ENCODE measurements at places on chromosomes 4 and X.
A peak's percentile ranks its signal among the peaks of the same experiment; 100 is the strongest.

DNA sequence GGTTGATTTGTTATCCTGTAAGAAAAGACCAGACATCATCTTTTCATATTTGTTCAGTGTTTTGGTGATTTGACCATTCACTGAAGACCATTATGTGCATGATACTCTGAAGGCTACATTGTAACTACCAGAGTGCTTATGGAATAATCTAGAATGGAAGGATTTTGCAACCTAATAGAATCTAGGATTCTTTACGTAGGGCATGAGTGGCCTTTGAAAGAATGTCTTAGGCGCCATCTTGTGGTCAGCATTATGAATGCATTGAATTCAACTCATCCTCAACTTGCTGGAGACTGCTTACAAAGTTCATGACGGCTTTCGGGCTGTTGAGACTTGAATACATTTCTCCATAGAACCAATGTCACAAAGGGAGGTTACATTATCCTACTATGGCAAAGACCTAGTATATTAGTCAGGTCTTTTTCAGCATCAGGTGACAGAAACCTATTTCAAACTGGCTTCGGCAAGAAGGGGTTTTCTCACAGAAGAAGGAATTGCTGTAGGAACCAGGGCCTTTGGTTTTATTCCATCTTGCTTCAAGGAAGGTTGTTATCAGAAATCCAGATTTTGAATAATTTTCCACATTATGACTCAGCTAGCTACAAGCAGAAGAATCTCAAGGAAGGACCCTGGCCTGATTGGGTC is 104.1 kb downstream of the GPAT3 start:
- no peak for DNase-seq

DNA sequence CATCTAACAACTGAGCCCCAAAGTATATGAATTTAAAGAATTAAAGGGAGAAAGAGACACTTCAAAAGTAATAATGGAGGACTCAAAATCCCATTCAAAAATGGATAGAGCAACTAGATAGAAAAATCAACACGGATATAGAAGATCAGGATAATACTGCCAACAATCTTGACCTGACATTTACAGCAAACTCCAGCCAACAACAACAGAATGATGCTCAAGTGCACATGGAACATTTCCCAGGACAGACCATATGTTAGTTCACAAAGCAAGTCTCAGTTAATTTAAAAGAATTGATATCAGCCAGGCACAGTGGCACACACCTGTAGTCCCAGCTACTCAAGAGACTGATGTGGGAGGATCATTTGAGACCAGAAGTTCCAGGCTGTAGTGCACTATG is 72.0 kb upstream of the SMARCAD1 start:
- DNase-seq: no peak

DNA sequence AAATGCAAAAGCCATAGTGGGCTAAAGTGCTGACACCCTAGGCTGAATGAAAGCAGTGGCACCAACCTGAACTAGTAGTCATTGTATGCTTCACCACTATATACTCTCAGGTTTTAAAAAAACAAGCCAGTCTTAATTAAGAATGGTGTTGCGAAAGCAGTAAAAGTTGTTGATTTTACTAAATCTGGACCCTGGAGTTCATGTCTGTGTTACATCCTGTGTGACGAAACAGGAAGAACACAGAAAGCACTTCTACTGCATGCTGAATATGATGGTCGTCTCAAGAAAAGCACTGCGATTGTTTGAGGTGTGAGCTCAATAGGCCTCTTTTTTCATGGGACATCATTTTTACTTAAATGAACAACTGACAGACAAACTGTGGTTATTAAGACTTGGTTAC is 24.2 kb upstream of the GDPD2 start:
- DNase-seq: no peak

- peak; percentile 58 for DNase-seq
Observed at GRCh38 chr4:94995684-94996394, 238.1 kb downstream of the BMPR1B start.

GRCh38 chr4:2860391-2861348 is 17.0 kb downstream of the ADD1 start:
- no peak for DNase-seq

GRCh38 chrX:153950127-153950526 is 5.7 kb upstream of the RENBP start:
- no peak for DNase-seq

GRCh38 chr4:62058571-62058970 is 858.4 kb downstream of the ADGRL3 start:
- DNase-seq: no peak

DNA sequence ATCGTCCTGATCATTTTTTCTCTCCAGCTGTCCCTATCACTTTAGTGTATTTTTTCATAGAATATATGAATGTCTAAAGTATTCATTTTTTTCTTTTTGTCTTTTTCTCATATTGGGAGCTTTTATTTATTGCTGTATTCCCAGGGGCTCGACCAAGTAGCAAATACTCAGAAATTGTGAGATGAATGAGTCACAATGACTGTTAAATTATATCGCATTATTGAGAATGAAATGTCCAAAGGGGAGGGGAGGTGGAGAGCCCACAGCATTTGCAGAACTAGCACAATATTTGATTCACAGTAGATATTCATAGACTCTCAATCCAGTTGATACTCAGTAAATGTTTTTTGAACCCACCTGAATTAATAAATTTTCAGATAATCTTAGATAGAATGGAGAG is 543.6 kb upstream of the FAM241A start:
- DNase-seq: no peak

DNA sequence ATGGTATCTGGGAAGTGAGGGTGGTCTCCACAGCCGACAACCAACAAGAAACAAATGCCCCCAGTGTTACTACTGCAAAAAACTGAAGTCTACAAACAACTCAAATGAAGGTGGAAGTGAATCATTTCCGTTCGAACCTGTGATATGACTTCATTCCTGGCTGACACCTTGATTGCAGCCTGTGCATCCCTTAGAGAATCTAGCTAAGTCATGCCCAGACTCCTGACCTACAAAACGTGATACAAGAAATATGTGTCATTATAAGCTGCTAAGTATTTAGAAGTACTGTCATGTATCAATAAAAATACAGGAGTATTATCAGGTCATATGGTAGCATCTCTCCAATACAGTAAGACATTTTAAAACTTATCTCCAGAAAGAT is 959.7 kb upstream of the LCORL start:
- no peak for DNase-seq

DNA sequence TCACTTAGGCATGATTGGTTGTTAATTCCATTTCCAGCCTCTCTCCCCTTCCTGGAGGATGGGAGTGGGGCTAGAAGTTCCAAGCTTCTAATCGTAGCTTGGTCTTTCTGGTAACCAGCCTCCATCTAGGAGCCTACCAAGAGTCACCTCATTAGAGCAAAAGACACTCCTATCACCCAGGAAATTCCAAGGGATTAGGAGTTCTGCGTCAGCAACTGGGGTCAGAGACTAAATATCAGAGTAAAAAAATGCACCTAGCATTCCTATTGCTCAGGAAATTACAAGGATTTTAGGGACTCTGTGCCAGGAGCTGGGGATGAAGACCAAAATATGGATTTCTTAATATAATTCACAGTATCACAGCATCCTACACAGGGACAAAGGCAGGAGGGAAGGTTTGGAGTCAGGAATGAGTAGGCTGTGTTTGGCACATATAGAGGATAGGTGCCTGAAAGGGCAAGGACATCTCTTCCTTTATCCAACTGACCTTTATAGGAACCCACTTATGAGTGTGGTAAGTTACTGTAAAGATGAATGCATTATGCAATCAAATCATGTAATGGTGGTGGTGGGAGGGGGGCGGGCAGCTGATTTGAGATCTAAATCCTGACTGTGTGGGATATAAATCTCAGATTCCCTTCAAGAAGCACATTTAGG is 30.5 kb upstream of the LIMCH1 start:
- no peak for DNase-seq

DNA sequence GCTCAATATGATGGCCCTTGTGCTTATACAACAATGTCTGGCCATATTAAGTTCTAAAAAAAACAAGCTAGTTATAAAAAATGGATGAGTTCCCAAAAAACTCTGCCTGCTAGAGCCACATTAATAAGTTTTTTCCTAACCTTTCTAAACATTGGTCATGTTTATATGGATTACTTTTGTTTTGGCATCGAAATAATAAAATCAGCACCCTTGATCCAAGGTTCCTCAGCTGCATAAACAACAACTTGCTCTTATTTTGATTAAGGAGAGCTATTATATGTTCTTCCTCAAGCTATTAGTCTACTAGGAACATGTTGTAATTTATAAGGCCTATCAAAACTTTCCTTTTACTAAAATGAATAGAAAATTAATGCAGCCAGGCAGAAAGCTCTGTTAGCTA is 48.4 kb downstream of the UNC5C start:
- no peak for DNase-seq

- DNase-seq: no peak
Observed at GRCh38 chr4:174450786-174451125, 71.5 kb downstream of the HPGD start.

- DNase-seq: no peak
Observed at GRCh38 chr4:43126595-43126994, 234.1 kb downstream of the GRXCR1 start.

GRCh38 chr4:80173401-80173800 is 23.9 kb upstream of the PRDM8 start:
- DNase-seq: no peak

DNA sequence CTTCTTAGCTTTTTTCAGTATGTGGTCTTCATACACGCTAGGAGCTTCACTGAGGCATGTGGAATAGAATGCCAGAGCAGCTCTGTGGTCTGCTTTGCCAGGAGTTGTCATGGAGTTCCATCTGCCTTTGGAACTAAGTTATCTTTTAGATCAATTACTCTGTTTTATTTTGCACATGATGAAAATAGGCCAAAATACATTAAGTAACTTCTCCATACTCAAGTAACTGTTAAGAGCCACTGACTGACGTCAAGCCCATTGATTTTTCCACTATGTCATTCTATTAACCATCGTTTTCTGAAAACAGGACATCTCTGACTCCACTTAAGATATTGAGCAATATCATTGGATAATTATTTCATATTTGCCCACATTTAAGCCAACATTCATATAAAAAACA is 415.1 kb upstream of the MAD2L1 start:
- DNase-seq: no peak

GRCh38 chrX:39816871-39817731 is 280.7 kb downstream of the BCOR start:
- peak; percentile 47 for DNase-seq

- no peak for DNase-seq
Observed at GRCh38 chr4:173714456-173714855, 184.4 kb upstream of the HAND2 start.

DNA sequence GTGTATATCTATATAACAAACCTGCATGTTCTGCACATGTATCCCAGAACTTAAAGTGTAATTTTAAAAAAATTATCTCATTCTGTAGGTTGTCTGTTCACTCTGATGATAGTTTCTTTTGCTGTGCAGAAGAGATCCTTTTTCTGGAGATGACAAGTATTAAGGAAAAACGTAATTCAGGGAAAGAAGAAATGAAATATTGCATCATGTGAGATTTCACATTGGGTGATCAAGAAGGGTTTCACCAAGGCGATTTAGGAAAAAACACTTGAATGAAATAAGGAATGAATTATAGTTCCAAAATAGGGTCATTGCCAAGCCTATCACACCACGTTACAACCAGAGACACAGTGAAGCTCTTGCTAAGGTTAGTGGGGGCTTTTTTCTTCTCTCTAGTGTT is 227.9 kb downstream of the HNRNPD start:
- DNase-seq: no peak

DNA sequence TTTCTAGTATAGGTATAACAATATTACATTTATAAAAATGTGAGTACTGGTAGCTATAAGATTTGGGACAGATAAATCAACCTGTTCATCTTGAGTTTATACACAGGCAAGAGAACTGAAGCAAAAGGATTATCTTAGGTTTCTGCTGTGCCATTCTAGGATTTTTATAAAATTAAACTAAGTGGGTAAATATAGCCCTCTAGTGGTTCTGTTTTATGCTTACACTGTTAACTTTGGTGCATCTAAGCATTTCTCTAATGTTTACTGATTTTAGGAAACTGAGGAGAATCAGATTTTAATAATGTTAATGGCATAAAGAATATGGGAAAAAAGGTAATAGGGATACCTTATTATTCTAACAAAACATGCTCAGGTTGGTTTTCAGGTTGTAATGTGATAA is 1.1 kb upstream of the RRH start:
- no peak for DNase-seq

DNA sequence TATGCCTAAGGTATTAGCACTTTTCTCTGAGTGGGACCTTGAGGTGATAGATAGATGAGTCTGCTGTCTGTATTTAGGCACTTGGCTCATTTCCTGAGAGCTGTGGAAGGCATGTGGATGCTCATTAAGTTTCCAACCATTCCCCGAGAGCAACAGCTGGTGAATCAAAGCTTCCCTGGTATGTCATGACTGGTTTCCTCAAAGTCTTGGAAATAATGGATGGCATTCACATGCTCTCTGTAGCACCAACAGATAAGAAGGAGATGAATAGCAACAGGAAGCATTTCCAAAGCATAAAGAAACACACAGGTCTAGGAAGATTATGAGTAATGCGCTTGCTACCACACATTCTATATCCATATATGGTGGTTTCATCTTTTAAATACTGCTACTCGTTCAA is 118.3 kb upstream of the ETNPPL start:
- DNase-seq: no peak

- peak; percentile 71 for DNase-seq
Observed at GRCh38 chrX:108307132-108308085, 130.8 kb downstream of the COL4A6 start.

DNA sequence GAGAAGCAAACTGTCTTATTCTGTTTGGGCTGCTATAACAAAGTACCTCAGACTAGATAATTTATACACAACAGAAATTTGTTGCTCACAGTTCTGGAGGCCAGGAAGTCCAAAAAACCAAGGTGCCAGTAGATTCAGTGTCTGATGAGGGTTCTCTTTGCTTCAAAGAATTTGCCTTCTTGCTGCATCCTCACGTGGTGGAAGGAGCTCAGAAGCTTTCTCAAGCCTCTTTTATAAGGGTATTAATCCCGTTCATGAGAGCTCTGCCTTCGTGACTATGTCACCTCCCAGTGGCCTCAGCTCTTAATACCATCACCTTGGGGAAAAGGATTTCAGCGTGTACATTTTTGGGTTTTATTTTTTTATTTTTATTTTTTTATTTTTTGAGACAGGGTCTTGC is 20.1 kb downstream of the CA5B start:
- no peak for DNase-seq

- no peak for DNase-seq
Observed at GRCh38 chr4:84917869-84918600, 48.5 kb downstream of the WDFY3 start.

DNA sequence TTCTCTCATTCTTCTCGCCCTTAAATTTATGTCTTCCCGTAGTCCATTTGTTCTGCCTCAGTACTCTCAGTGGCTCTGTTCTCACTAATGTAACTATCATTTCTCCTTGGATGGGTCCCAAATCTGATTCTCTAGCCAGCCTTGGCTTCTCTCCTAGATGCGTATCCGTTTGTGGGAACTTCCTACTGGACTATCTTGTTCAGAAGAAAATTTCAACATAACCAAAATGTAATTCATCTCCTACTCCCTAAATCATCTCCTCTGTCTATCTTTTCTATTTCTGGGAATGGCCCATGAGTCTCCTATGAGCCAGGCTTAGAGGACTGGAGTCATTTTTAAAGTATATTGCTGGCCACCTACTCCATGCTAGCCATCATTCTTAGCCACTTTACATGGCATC is 4.4 kb upstream of the C4orf36 start:
- DNase-seq: no peak

Data from psoas muscle (tissue), 8 donors.